Heart right ventricle (tissue), 16 donors: ENCODE measurements at places on chromosomes 5 and 9. TPM values are rescaled to one million over a fixed set of nuclear protein-coding genes. Genes with fewer than 3 reads are reported as not detected.

Gene IRX1
- total RNA-seq, result 1.6 TPM

Gene PCDH1
- 8.4 TPM for total RNA-seq

Gene ANKRD31
- total RNA-seq, result not detected

Gene DPYSL3
- 21.6 TPM for total RNA-seq

Gene FREM1
- total RNA-seq, result 4.5 TPM

Gene FGF18
- 7.8 TPM for total RNA-seq
